ENCODE measurements at places on chromosomes 3 and 15. TPM values are rescaled to one million over a fixed set of nuclear protein-coding genes. Genes with fewer than 3 reads are reported as not detected.

The CHRM5 gene
- under 0.01 TPM for total RNA-seq

The RLBP1 gene
- not detected for total RNA-seq

- DNase-seq = no peak
Measured at GRCh38 chr3:43191116-43191515, 85.2 kb upstream of the POMGNT2 start.

GRCh38 chr3:108603691-108604090 is 14.2 kb downstream of the DZIP3 start:
- peak; percentile 27 for DNase-seq

The ARGFX gene
- total RNA-seq = not detected

The OXTR gene
- 0.27 TPM for total RNA-seq

The UROC1 gene
- total RNA-seq = under 0.01 TPM

- no peak for DNase-seq
Measured at GRCh38 chr3:19898721-19899120, 35.3 kb downstream of the EFHB start.

DNA sequence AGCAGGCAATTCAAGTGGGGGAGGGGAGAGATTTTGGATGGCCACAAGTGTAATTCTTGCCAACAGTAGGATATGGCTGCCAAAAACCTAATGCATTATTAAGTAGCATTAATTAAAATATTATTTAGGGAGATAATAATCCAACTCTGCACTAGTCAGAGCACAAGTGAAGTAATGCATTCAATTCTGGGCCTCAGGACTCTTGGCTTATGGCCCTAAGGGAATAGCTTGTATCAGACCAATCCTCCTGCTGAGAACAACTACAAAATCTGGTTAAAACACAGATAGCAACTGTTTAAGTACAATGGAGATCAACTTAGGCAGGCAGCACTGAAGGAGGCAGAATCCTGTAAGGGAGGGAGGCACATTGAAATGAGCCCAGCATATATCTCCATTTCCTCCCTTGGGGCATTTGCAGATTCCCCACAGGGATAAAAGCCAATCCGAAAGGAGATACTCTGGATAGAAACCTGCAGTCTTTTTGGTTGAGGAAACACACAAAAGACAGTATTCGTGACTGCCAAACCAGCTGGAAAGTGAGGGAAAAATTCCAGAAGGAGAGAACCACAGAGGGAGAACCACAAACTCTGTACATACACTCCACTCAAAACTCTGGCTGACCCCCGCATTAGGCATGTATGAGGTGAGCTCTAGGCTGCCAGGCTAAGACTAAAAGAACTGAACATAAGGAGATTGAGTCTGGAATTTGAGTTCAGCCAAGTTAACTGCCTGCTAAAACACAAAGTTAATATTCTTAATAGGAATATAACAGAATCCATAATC is 57.4 kb downstream of the ETFA start:
- no peak for DNase-seq

GRCh38 chr3:78941587-78941986 is 826.2 kb downstream of the ROBO1 start:
- no peak for DNase-seq

DNA sequence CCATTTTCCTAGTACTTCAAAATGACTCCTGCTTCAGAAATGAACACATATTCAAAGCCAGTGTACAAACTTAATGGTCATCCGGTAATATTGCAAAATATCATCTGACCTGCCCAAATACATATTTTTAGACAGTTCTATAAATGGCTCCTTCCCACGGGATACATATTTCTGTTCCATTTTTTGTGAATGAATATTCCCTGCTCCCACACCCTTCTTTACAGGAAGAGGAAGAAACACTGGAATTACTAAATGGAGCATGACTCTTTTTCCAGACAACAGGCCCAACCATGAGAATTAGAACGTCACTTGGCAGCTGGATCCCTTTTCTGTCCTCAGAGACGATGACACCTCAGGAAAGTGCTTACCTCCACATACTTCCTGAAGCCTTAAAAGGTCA is 38.0 kb upstream of the CBLB start:
- DNase-seq = no peak

- DNase-seq = no peak
Measured at GRCh38 chr15:66993874-66994696, 71.3 kb upstream of the SMAD3 start.

GRCh38 chr3:186320862-186321568 is 41.0 kb downstream of the DGKG start:
- no peak for DNase-seq

GRCh38 chr3:61922118-61922517 is 360.7 kb downstream of the PTPRG start:
- DNase-seq = no peak

- no peak for DNase-seq
Measured at GRCh38 chr15:46266661-46267060, 631.8 kb downstream of the SQOR start.

The ST8SIA2 gene
- total RNA-seq = 0.27 TPM

The CCNDBP1 gene
- 153 TPM for total RNA-seq

DNA sequence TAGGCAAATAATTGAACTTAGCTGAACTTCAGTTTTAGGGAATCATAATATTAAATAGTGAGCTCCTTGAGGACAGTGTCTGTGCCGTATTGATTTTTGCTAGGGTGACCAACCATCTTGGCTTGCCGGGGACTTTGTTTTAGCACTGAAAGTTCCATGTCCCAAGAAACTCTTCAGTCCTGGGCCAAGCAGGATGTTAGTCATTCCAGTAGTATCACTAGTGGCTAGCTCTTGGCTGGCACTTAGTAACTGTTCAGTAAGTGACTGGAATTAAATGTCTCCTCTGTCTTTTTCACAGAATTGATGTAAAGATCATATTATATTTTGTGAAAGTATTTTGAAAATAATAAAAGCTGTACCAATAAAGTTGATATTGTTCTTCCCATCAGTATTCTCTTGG is 42.3 kb downstream of the RSRC1 start:
- no peak for DNase-seq

DNA sequence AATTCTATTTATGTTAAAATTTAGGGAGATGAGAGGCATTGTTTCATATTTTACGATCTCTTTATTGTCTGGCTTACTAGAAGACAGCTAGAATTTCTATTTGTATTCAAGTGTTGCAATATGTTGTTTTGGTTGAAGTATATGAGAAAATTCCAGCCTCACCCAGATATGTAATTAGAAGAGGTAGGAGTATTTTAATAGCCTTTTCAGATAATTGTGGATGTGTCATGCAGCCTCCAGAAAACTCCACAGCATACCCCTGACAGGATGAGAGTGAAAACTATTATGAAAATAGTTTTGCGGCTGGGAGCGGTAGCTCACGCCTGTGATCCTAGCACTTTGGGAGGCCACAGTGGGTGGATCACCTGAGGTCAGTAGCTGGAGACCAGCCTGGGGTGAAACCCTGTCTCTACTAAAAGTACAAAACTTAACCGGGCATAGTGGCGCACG is 21.5 kb upstream of the USP3 start:
- no peak for DNase-seq

DNA sequence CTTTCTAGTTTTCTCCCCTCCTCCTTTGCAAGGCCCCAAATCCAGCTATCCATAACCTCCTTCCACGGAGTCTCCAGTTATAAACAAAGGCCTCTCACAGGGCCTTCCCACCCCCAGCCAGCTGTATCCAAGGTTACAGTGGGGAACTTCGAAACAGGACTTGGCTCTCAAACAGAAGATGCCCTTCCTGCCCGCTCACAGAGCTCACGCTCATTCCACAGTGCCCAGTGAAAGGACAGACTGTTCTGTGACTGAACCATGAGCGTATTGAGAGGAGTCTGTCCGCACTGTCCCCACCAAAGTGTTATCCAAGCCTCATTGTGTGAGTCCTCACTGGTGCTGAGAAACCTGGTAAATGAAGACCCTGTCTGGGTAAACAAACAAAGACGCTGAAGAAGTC is 35.4 kb downstream of the ARHGAP31 start:
- DNase-seq = no peak

- no peak for DNase-seq
Measured at GRCh38 chr3:184539801-184540435, 21.7 kb upstream of the EPHB3 start.

The GABRB3 gene
- 0.54 TPM for total RNA-seq

DNA sequence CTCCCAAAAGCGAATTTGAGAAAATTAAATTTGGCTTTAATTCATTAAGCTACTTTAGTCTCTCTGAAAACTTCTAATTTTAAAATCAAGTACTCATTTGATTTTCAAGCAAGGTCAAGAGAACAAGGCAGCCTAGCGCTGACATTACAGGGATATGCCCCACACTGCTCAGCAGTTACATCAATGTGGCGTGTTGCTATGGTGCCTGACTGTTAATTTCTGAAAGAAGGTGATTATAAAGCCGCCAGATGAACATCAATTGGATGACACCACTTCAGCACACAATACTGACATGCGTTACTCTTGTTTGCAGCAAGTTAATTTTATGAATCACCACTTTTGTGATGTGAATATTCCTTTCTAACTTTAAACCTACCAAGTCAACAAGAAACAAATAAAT is 284.4 kb downstream of the FOXP1 start:
- no peak for DNase-seq

- no peak for DNase-seq
Measured at GRCh38 chr15:25787855-25788520, 75.1 kb downstream of the ATP10A start.

The CLCN2 gene
- total RNA-seq = 3.5 TPM

DNA sequence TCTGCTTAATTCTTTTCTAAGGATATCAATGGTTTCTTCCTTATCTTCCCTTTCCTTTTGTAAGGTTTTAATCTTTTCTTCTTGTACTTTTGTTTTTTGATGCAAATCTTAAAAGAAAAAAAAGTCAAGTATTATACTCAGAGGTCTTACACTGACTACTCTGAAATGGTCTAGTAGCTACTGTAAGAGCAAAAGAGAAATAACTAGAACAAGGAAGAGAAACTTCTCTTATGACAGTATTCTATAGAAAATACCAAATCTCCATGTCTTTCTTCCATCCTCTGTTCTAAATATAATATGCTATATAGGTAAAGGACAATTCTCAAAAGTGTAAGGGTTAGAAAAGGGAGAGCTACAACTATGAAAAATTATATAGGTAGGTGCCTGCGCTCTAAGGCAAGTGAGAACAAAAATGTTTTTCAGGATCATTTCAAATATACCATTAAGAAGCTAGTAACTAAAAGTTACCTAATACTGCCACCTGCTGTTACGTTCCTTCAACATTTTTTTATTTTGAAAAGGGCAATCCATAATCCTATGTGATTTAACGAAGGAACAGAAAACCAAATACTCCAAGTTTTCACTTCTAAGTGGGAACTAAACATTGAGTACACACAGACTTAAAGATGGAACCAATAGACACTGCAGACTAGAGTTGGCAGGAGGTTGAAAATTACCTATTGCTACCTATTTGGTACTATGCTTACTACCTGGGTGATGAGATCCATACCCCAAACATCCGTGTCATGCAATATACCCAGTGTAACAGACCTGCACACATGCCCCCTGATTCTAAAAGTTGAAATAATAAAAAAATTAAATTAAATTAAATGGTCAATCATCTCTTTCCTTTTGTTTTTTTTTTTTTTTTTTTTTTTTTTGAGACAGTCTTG is 36.7 kb downstream of the CIP2A start:
- peak; percentile 47 for DNase-seq

The PIGZ gene
- 5.4 TPM for total RNA-seq

The IL17RD gene
- total RNA-seq = 0.27 TPM

DNA sequence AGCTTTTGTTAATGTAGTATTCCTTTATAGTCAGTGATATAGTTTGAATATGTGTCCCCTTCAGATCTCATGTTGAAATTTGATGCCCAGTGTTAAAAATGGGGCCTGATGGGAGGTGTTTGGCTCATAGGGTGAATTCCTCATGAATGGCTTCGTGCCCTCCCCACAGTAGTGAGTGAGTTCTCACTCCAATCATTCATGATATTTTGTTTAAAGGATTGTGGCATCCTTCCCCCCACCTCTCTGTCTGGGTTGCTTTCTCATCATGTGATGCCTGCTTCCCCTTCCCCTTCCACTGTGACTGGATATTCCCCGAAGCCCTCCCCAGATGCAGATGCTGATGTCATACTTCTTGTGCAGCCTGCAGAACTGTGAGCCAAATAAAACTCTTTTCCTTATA is 649.8 kb upstream of the NR2F2 start:
- DNase-seq = no peak

The CYP1A2 gene
- total RNA-seq = not detected

- DNase-seq = no peak
Measured at GRCh38 chr3:67605377-67605776, 49.0 kb downstream of the SUCLG2 start.

- DNase-seq = no peak
Measured at GRCh38 chr3:184389384-184389783, 9.5 kb downstream of the CHRD start.
